ENCODE measurements at places on chromosomes 2 and 18.

- DNase-seq = no peak
Observed at GRCh38 chr2:239231231-239232194, 169.3 kb downstream of the HDAC4 start.

DNA sequence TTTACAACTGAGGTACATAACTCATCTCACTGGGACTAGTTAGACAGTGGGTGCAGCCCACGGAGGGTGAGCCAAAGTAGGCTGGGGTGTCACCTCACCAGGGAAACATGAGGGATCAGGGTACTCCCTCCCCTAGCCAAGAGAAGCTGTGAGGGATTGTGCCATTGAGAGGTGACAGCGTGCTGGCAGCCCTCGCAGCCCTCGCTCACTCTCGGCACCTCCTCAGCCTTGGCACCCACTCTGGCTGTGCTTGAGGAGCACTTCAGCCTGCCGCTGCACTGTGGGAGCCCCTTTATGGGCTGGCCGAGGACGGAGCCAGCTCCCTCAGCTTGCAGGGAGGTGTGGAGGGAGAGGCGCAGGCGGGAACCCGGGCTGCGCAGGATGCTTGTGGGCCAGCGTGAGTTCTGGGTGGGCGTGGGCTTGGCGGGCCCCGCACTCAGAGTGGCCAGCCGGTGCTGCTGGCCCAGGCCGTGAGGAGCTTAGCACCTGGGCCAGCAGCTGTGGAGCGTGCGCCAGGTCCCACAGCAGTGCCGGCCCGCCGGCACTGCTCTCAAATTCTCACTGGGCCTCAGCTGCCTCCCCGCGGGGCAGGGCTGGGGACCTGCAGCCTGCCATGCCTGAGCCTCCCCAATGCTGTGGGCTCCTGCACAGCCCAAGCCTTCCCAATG is 44.5 kb upstream of the FAM110C start:
- DNase-seq = no peak

- no peak for DNase-seq
Observed at GRCh38 chr2:16330012-16330411, 335.6 kb downstream of the CYRIA start.

GRCh38 chr2:43110442-43110871 is 115.9 kb downstream of the ZFP36L2 start:
- no peak for DNase-seq

- DNase-seq = no peak
Observed at GRCh38 chr2:15388406-15389325, 172.5 kb downstream of the NBAS start.

- no peak for DNase-seq
Observed at GRCh38 chr18:24947521-24948305, 404.3 kb downstream of the ZNF521 start.

- DNase-seq = no peak
Observed at GRCh38 chr2:24626131-24626530, 135.1 kb downstream of the NCOA1 start.

GRCh38 chr2:66982766-66983165 is 414.4 kb upstream of the ETAA1 start:
- DNase-seq = no peak

GRCh38 chr18:42517896-42518295 is 562.9 kb downstream of the PIK3C3 start:
- no peak for DNase-seq

- DNase-seq = no peak
Observed at GRCh38 chr2:178761759-178762371, 45.4 kb downstream of the TTN start.

DNA sequence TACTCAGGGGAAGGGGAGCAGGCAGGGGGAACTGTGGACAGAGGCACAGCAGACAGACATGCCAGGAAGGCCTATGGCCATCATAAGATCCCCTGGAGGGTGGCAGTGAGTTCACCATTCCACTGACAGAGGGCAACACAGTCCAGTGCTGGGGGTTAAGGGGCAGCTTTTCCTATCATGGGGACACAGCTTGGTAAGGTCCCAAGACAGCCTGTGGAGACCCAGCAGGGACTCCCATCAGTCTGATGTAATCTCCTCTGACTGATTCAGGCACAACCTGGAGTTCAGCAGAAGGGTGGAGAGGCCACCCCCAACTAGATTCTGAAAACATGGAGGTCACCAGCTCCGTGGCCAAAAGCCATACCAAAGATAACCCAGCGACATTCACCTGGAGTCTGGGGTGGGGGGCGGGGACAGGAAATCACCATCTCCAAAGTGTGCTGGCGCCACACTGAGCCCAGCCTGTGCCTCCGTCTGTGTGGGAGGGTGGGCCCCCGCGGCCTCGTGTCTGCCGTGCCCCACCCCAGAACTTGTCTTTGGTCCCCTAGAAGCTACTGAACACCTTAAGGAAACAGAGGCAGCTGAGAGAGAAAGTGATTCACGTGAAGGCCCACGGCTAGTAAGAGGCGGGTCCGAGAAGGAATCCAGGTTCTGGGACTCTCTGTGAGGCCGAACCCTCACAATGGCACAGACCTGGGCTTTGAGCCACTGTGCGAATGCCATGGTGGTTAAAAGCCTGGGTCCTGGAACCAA is 28.6 kb downstream of the DNMT3A start:
- DNase-seq = no peak

DNA sequence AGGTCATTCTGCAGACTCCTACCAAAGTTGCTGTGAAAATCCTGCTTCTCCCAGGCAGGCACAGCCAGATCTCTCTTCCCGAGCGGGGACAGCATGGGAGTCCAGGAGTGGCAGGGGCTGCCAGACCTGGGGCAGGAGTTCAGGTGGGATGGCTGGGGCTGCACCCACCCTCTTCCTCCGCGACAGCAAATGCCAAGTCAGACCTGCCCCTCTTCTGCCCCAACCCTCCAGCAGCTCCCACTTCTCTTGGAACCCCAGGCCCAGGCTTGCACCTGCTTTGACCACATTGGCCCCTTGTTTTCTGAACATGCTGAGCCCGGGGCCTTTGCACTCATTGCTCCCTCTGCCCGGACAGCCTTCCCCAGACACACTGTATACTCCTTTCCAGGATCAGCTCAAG is 288.2 kb upstream of the HS6ST1 start:
- no peak for DNase-seq

GRCh38 chr2:7057865-7058400 is 140.7 kb downstream of the RNF144A start:
- DNase-seq = no peak

GRCh38 chr2:8583400-8584173 is 98.3 kb upstream of the ID2 start:
- DNase-seq = peak; percentile 54

GRCh38 chr18:54392543-54393023 is 34.9 kb downstream of the C18orf54 start:
- no peak for DNase-seq

- no peak for DNase-seq
Observed at GRCh38 chr2:242063850-242064249, 194.3 kb downstream of the RTP5 start.

GRCh38 chr2:231228223-231228622 is 29.8 kb downstream of the ARMC9 start:
- no peak for DNase-seq

DNA sequence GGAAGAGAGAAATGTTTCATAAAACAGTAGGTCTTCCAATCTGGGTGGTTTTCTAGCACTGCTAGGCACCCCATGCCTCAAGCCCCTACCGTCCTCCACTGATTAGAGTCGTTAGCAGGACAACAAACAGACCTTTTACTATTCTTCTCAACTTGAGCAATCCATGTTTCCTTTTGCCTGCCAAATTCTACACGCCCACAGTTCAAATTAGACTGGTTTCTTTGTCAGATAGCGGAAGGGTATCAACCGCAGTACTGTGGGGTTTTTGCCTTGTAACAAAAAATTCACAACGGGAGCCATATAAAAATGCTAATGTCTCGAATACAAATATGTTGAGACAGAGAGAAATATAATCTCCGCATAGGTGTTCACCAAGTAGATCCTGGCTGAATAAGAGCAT is 59.9 kb downstream of the VIT start:
- no peak for DNase-seq

DNA sequence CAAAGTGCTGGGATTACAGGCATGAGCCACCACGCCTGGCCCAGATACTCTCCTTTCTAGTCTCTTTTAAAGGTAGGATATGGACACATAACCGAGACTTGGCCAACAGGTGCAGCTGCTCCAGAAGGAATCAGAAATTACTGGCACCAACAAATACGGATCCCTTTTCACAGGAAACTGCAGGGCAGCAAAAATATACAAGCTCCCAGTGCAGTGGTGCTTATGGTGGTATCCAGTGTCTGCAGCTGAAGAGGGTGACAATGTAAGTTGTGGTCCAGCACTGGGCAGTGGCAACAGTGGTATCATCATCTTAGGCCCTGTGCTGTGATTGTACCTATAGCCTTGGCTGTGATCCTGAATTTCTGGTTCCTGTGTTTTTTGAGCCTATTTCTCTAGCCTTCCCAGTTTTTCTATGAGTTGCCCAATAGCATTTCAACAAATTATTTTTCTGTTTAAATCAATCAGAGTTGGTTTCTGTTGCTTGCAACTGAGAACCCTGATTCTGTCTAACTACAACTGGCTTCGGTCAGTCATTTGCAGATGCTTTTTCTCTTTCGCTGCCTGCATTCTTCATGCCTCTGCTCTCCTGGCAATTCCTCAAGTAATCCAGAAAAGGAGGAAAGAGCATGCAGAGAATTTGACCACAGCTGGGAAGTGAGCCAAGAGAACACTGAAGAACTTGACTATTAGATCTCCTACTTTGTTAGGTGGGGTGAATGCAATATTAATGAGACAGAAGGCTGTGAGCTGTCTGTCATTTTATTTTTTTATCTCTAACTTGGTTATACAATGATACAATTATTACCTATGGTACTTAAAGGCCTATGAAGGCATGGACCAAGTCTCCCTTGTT is 30.8 kb upstream of the EML4 start:
- DNase-seq = no peak

GRCh38 chr2:235560345-235560744 is 66.5 kb downstream of the AGAP1 start:
- DNase-seq = no peak

DNA sequence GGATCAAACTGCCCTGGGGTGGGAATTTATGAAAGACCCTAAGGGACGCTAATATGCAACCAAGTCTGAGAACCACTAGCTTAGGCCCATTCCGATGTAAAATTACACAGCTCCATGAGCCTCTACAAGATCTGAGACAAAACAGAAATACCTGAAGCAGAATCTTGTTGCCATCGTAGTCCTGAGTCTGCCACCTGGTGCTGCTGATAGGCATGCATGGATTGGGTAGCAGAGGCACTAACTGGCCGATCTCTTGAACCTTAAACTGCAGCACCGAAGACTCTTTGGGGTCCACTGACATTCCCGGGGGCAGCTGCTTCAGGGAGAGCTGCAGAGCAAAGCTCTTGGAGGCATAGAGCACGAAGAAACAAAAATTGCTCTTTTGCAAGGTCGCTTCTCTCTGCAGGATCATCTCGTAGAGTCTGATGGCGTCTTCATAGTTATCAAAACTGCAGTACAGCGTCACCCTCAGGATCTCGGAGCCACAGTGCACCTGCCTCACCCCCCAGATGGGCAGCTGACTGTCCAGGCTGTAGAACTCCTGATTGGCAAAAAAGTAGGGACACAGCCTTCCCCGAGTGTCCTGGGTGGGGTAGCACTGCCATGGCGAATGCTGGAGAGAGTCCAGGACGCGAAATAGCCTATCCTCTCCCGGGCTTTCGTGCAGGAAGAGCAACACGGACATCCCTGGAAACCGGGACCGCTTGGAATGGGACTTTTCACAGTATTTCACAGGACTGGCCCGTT is 848 bp downstream of the FAM124B start:
- no peak for DNase-seq

DNA sequence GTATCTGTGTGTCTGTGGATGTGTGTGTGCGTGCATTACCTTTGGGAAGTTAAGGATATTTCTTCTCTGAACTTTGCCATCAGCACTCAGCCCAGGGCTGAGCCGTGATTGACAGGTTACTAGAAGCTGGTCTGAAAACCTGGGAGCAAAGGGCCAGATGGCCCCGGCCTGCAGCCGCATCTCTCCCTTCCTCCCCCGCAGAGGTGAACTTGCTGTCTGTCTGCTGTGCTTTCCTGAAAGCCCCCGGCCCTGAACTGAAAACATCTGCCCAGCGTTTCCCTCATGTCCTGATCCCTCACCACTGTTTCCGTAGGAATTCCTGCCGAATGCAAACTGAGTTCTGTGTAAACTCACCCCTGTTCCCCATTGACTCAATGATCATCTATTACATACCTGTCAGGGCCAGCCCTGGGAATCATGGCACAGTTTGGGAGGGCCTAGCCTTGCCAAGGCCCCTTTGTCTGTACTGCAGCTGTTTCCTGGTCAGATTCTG is 45.8 kb downstream of the MYCN start:
- no peak for DNase-seq

DNA sequence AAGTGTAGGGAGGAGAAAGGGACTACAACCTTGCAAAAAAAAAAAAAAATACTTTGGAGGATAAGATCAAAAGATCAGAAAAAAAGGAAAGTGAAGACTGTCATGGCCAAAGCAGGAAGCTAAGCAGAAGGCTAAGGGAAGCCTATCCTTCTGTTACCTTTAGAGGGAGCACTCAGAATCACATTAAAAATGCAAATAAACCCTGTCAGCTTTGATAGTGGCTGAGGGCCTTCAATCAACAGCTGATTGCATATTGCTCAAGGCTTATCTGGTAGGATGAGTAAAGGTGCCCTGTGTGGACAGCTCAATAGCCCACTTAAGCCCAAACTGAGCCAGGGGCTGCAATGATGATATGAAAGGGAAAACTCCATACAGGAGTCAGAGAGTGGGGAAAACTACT is 1021.2 kb downstream of the LRP1B start:
- no peak for DNase-seq

DNA sequence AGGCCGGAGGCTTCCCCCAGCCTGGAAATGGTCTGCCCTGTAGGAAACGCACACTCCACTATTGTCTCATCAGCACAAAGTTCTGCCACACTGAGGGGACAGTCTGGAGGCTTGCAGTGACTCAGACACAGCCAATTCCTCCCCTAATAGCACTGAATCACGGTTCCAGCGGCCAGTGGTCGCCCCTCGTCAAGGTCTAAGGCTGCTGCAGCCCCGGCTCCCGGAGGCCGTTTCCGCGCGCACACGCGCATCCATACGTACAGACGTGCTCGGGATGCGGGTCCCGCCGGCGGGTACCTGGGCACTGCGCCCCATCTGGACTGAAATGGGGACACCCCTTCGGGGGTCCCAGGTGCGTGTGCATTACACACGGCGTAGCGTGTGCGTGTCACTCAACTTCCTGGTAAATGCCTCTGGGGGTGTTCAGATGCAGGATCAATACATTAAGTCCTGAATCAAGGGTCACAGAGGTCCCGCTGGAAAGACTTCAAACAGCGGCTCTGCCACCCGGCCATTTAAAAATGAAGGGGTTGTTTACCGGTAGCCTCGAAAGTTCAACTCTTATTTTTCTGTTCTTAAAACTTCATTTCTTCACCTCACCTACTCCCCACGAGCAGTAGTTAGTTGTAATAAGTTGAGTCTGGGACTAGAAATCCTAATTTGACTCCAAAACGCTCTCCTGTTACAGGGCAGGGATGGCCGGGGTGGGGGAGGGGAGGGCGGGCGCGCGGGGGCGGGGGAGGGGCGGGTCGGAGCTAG is 572 bp upstream of the ZNF516 start:
- no peak for DNase-seq

Measured in activated T-helper 9 cell treated with anti-CD3 and anti-CD28 coated beads, Interleukin-2, amount 50 U/mL, for 16 hours (primary cell).